Kidney epithelial cell (primary cell): ENCODE measurements at places on chromosomes 1 and 21. TPM values are rescaled to one million over a fixed set of nuclear protein-coding genes. Genes with fewer than 3 reads are reported as not detected.

DNA sequence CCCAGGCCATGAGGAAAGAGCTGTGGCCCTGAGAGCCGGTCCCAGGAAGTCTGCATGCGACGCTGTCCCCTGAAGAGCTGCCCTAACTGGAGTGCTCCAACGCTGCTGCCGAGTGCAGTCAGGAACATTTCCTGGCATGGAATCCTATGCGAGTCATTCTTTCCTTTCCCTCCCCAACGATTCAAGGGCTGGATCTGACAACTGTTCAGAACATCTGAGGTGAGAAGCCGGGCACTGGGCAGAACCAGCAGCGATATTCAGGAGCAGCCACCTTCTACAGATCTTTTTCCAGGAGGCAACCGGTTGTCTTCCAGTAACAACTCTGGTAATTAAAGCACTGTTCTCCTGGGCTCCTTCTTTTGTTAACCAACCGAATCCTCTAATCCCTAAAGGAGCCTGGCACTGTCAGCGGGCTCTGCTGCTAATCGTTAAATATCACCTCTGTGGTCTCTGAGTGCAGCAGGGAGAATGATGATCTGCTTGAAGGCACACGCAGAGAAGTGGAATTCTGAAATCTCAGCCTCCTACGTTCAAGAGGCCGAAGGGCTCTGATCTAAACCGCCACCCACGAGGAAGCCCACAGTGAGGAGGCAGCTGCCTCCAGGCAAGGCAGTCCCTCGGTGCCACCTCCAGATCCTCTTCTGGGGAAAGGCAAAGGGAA lies 55.8 kb downstream of the SLC45A1 start:
- peak; percentile 73 for DNase-seq

GRCh38 chr1:115491298-115492018 lies 150.3 kb upstream of the VANGL1 start:
- DNase-seq = no peak

DNA sequence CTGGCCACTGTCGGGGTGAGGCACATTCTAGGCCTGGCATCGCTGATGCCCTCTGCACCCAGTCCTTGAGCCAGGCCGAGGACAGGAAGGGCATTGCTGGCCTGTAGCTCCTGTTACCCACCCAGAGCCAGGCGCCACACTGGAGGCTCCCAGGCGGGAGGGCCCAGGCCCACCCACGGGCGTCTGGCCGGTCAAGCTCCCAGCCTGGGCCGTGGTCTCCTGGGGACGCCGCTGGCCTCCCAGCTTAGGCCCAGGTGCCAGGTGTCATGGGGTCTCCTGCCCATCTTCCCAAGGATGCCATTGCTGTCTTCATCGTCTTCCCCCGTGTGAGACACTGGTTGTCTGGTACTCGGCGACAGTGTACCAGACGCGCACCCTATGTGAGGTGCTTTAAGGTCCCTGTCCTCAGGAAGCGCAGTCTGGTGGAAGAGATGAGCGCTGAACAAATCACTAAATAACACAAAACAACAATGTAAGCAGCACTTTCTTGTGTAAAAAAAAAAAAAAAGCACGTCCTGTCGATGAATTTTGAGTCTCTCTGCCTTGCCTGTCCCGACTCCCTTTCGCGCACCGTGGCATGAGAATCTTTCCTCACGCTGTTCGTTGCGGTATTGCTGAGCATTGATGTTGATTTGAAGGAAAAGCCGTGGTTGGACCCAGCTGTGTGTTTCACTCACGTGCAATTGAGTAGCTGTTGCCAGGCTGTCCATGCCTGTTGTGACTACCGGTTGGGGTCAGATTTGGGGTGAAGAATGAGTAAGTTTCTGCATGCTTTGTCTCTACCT lies 27.0 kb upstream of the TRAPPC10 start:
- no peak for DNase-seq

- no peak for DNase-seq
Observed at GRCh38 chr1:116895073-116895472, 14.6 kb upstream of the PTGFRN start.

- no peak for DNase-seq
Observed at GRCh38 chr1:83499998-83500397, 498.9 kb downstream of the TTLL7 start.

DNA sequence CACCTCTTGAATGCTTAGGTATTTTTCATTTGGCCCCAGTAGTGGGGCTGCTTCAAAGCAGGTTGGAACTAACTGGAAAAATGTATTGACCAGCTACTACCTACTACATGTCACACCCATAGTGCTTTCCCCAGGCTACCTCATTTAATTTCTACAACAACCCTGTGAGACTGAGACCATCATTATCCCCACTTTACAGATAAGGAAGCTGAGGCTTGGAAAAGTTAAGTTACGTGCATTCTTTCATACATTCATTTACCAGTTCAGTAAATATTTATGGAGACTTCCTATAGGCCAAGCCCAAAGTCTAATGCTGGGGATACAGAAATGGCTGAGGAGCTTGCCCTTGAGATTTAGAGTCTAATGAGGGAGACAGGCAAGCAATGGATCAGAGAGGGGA lies 14.5 kb upstream of the PADI3 start:
- no peak for DNase-seq

DNA sequence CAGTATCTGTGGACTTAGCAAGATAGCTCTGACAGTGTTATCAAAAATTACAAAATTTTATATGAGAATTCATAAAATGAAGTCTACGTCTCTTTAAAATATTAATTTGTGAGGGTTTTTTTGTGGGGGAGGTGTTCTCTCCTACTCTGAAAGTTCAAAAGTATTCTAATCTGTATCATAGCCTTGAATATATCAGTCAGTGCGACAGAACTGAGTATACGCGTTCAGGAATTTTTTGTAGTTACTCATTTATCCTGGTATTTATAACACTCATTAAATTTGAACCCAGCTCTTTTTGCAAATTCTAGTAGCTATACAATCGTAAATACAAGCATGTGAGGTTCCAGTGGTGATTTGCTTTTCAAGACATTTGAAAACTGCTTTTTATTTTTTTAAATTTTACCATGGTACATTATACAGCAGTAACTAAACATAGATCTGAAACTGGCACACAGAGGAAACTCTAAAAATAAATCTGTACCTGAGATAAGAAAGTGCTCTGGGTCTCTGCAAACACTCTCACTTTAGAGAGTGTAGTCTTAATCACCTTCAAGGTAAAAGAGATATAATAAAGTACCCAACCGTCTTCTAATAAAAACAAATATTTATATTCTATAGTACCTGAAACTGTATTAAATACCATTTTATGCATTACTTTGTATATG lies 178.4 kb upstream of the ADAMTS5 start:
- no peak for DNase-seq

- no peak for DNase-seq
Observed at GRCh38 chr21:26845066-26845758, at the start of gene ADAMTS1. Gene ADAMTS1 (minus strand): TSS chr21:26845409. CDS start chr21:26844954, 455 bp downstream.

GRCh38 chr1:200176798-200177197 lies 149.3 kb downstream of the NR5A2 start:
- no peak for DNase-seq

DNA sequence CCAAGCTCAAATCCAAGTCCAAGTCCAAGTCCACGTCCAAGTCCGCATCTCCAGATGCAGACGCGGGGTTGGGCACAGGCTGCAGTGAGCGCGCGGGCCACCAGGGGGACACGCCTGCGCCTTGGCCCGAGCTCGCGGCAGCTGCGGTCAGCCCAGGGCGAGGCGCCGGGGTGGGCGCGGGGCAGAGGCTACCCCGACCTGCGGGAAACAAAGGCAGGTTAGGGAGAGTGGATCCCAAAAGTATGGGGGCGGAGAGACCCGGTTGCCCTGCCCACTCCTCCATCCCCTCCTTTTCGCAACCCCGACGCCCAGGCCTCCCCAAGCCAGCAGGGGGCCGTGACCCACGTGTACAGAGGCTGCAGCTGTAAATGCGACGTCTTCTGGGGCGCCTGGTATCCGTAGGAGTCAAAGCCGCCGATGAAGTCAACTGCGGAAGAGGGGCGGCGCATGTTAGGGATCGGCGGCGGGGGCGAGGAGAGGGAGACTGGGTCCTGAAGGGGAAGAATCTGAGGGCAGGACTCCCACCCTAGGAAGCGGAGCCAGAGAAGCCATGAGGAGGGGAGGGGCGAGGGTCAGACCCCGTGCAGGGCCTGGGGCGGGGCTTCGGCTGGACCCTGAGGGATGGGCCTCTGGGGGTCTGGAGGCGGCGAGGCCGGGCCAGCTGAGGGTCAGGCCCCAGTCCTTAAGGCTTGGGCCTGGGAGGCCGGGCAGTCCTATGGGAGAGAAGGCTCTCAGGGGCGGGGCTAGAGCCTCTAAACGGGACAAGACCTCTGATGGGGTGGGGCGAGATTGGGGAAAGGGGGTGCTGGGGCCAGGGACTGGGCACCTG lies 58.0 kb downstream of the NKAIN1 start:
- no peak for DNase-seq

DNA sequence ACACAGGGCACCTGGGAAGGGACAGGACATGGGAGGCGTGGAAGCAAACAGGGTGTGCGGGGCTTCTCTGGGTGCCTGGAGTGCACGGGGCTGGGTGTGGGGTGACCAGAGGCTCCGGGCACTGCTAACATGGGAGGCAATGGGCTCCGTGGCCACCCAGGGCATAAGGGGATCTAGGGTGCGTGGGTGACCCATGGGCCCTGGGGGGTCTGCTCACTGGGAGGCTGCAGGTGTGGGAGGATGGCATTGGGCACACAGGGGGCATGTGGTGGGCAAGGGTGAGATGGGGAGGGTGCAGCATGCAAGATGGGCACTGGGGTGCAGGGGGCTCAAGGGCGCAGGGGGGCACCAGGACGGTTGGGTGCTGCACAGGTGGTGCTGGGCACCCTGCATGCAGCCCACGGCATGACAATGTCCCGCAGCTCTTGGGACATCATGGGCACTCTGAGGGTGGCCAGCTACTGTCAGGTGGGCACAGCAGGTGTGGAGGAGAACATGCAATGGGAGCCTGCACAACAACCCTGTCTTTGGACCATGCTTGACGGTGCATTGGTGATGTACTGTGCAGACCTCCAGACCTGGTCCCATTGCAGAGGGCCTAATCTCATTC lies 15.1 kb downstream of the TRIM11 start:
- no peak for DNase-seq

DNA sequence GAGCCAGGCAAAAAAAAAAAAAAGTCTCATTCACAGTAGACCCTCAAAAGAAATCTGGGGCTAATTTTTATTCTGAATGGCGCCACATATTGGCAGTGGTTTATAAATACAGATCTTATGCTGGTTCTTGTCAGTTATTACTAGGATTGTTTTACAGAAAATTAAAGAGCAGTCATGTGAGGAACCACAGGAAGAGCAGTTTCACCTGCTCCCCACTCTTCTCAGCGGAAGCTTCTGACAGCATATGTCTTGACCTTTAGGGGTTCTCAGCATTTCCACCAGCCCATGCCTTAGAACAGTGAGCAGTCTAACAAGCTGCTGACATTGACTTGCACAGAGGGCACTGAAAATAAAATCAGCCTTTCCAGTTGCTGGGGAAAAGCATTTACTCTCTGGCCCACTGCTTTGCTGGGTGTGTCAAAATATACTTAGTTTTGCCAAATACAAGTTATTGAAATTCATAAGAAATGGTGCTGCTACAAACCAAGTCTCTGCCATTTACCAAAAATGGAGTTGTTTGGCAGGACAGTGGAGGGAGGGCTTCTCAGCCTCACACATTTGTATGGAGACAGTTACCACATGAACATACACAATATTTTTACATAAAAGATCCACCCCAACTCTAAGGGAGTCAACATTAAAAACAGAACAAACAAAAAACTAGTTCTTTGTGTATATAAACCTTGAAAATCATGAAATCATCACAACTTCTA lies 144.2 kb downstream of the SYT2 start:
- DNase-seq = no peak

Gene CNIH4
- 58.7 and 59.9 TPM in 2 replicates for total RNA-seq

Gene RNASEL
- total RNA-seq = 5.7 and 5.8 TPM in 2 replicates

Gene TCHH
- total RNA-seq = 0.07 and 0.08 TPM in 2 replicates

Gene KCNE1
- 0.07 TPM in 1 of 2 replicates, not detected in the other for total RNA-seq

Gene LCK
- total RNA-seq = 6.2 and 10.3 TPM in 2 replicates

Gene DEGS1
- total RNA-seq = 66.2 and 89.2 TPM in 2 replicates

Gene AMY1B
- not detected in 2 replicates for total RNA-seq

Gene NOC2L
- 95.6 and 98.8 TPM in 2 replicates for total RNA-seq

Gene OLIG2
- total RNA-seq = not detected in 2 replicates

Gene TAS1R1
- not detected in 2 replicates for total RNA-seq

Gene TMEM82
- total RNA-seq = not detected in 2 replicates

Gene NLRP3
- total RNA-seq = 1.5 and 2.4 TPM in 2 replicates

Gene LCE1E
- total RNA-seq = not detected in 2 replicates

Gene CYP4X1
- total RNA-seq = 0.34 TPM in 1 of 2 replicates, not detected in the other

Gene COL8A2
- 1.2 TPM in 2 replicates for total RNA-seq
